Glutamatergic neuron (in vitro differentiated cells): ENCODE measurements at places on chromosomes 16 and 17. TPM values are rescaled to one million over a fixed set of nuclear protein-coding genes. Genes with fewer than 3 reads are reported as not detected.

The ADAT1 gene
- total RNA-seq, result 80.1 TPM

The STH gene
- 4.1 TPM for total RNA-seq

The CCL14 gene
- total RNA-seq, result not detected

The OSGIN1 gene
- total RNA-seq, result not detected

The HEATR3 gene
- total RNA-seq, result 27.9 TPM

The ALOX15B gene
- total RNA-seq, result not detected

The LGALS9B gene
- total RNA-seq, result not detected

The HS3ST3A1 gene
- total RNA-seq, result 1.1 TPM

The TMEM106A gene
- total RNA-seq, result 2.3 TPM

The CSH2 gene
- 0.56 TPM for total RNA-seq

The MTSS2 gene
- 36.2 TPM for total RNA-seq

The PRDM7 gene
- not detected for total RNA-seq

The PIPOX gene
- total RNA-seq, result 1.4 TPM

The OTOP3 gene
- total RNA-seq, result not detected

The DPEP1 gene
- total RNA-seq, result 0.39 TPM

The KLHL10 gene
- not detected for total RNA-seq

The CNGB1 gene
- total RNA-seq, result 0.91 TPM

GRCh38 chr17:61849674-61850073, 13.7 kb downstream of the BRIP1 start:
- no peak for DNase-seq

DNA sequence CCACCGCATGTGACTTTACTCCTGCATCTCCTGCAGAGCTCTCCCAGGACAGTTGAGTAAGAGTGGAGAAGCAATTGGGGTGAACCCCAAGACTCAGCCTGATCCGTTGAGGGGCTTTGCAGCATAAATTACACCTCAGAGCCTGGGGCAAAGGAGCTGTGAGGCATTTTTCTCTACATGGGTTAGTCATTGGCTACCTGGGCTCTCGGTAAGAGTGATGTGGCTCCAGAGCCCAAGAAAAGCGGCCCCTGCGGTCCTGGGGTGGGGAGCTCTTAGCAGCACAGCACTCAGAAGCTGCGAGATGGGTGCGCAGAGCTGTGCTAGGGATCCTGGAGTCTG, 40.4 kb upstream of the C16orf78 start:
- no peak for DNase-seq

DNA sequence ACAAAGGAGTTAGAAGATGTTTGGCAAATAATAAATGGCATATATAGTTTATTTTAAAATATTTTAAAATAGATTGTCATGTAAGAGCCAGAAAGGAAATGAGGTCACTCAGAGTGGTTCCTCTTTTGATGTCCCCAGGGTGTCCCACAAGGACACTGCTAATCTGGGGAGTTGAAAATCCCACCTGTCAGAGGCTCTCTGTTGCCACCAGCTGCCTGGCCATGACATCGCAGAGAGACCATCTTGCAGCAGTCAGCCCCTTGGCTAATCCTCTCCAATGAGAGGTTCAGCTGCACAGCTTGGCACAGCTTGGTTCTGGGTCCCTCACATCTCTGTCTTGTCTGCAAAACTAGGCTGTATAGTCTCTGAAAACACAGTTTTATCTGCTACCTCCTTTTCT, 11.0 kb upstream of the RBFOX1 start:
- peak; percentile 31 for DNase-seq

- DNase-seq, result no peak
Observed at GRCh38 chr17:80116276-80116920, 15.0 kb downstream of the GAA start.

DNA sequence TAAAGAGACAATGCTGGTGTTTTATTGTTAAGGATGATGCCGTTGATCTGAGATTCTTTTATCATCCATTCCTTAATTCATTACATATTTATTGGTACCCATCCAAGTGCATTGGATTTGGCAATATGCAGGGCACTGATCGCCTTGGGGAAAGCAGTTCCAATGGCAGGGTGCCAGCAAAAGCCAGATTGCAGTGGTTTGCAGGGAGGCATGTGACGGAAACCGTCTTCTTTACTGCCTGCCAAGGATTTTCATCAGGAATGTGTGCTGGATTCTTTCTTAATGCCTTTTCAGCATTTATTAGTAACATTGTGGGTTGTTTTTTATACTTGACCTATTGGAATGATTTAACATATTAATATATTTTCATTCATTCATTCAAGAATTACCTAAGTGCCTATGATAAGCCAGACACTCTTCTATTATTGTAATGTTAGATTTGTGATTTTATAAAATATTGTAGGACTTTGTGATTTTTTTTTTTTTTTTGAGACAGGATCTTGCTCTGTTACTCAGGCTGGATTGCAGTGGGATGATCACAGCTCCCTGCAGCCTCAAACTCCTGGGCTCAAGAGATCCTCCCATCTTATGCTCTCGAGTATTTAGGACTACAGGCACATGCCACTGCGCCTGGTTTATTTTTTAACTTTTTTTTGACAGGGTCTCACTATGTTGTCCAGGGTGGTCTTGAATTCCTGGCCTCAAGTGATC, 93.4 kb upstream of the TNRC6A start:
- DNase-seq, result no peak

DNA sequence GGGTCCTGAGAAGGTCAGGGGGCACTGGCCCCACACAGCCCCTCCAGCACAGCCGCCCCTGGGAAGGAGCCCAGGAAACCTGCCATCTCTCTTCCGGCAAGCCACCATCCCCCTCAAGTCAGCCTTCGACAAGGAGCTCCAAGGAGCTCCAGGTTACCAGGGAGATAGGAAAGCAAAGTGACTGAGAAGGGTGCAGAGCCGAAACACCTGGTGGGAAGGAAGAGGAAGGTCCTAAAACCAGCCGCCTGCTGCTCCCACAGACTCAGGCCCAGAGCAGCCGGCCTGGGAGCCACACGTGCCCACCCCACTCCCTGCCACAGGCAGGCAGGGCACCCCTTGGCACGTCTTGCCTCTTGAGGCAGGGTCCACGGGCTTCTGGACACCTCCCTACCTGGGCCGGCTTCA, 80.7 kb downstream of the TIMM22 start:
- DNase-seq, result no peak

GRCh38 chr17:46910179-46910927, 12.6 kb upstream of the GOSR2 start:
- no peak for DNase-seq

DNA sequence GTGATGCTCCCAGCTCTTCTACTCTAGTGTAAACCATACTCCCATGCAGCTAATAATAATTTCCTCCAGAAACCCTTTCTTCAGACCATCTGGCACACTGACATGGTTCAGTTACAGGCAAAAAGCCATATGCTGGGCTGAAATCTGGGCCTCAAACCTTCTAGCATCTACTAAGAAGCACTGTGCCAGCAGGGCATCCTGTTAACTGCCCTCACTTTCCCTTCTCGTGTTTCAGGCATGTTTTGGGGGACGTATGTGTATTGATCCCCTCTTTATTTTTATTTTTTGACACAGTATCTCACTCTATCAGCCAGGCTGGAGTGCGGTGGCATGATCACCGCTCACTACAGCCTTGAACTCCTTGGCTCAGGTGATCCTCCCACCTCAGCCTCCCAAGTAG, 33.3 kb downstream of the STAT5A start:
- DNase-seq, result no peak

DNA sequence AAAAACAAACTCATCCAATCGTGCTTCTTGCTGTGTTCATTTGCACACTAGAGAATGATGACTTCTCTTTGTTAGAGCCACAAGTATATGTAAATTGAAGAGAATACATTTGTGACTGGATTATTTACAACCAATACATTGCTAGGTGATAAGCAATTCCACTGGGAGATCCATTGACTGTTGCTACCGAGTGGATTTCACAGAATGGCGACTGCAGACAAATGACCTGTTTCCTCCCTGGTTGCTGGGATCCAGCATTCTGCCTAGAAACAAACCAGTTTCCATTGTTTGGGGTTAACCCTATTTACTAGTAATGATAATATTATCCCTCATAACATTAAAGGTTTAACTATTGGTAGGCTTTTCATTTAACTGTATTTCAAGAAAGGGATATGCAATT, 36.9 kb upstream of the CPHXL start:
- DNase-seq, result no peak

GRCh38 chr17:19470530-19471261, 59.7 kb downstream of the RNF112 start:
- DNase-seq, result no peak

DNA sequence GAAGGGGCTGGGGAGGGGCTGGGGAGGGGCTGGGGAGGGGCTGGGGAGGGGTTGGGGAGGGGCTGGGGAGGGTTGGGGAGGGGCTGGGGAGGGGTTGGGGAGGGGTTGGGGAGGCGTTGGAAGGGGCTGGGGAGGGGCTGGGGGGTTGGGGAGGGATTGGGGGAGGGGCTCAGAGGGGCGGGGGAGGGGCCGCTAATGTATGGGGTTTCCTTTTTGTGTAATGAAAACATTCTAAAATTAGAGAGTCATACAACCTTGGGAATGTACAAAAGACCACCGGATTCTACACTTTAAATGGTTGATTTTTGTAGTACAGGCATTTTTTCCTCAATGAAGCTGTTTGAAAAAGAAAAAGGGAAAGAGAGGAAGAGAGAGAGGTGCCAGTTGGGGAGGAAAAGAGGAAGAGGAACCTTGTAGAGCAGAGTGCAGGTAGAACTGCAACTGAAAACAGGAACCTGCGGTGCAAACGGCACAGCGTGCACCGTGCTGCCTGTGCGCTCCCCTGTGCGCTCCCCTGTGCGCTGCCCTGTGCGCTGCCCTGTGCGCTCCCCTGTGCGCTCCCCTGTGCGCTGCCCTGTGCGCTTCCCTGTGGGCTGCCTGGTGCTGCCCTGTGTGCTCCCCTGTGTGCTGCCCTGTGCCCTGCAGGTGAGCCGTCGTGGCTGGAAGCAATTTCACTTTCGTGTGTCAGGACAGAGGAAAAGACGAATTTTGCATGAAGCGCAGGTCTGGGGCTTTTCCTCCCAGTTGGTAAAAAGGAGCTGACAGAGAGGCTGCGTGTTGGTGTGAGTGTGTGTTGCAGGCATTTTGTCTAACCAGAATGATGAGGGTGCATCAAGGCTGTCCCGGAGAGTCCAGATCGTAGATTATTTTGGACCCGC, 40.8 kb downstream of the METRNL start:
- peak; percentile 23 for DNase-seq

- no peak for DNase-seq
Observed at GRCh38 chr16:4403133-4403949, 13.1 kb downstream of the CORO7 start.

DNA sequence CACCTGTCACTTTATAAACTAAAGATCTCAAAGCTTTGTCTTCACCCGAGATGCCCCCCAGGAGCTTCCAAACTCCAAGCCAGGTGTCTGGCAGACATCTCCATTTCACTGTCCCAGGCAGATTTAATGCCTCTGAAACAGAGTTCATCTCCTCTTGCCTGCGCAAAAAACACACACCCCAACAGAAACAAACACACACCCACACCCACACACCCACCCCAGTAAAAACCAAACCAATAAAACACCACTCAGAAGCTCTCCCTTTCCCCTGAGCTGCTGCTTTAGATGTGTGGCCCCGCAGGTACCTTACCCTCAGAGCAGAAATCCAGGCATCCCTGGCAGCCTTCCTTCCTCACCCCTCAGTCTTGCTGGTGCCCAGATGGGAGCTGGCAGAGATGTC, 14.4 kb downstream of the SEC14L1 start:
- DNase-seq, result no peak

GRCh38 chr16:8893976-8894690, 12.0 kb downstream of the LITAFD start:
- no peak for DNase-seq

GRCh38 chr17:607361-608147, 107.1 kb downstream of the VPS53 start:
- no peak for DNase-seq

DNA sequence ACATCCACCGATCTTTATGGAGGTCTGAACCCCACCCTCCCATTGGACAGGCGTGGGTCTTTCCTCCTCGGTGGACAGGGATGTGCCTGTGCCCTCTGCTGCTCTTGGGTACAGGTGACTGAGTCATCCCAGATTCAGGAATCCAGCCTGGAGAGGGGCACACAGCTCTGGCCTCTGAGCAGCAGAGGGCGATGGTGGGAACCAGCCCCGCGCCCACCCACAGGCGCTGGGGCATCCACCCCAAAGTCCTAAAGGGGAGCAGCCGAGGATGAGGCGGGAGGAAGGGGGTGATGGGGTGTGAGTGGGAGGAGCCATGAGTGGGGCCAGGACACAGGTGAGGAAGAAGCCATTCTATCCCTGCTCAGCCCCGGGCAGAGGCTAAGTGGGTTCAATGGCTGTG, 35.0 kb downstream of the ENGASE start:
- no peak for DNase-seq

DNA sequence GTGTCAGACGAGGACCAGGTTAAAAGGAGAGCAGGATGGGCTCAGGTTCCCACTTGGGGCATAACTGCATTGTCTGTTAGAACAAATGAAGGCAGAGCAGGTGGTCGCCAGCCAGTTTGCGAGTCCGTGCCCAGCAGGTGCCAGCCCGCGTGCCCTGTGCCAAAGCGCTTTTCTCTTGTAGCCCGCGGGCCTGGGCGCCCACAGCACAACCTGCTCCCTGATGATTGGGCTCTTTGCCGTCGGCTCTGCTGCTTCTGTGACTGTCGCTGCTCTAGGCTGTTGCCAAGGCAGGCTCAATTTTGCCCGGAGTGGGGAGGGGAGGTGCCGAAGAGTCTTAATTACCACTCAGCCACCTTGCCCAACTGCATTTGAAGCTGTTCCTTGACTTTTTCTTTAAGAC, 21.1 kb downstream of the KNOP1 start:
- no peak for DNase-seq

GRCh38 chr16:21264571-21265036, 13.5 kb downstream of the CRYM start:
- DNase-seq, result no peak

GRCh38 chr17:74210191-74211140, 2.9 kb upstream of the TTYH2 start:
- peak; percentile 86 for DNase-seq

DNA sequence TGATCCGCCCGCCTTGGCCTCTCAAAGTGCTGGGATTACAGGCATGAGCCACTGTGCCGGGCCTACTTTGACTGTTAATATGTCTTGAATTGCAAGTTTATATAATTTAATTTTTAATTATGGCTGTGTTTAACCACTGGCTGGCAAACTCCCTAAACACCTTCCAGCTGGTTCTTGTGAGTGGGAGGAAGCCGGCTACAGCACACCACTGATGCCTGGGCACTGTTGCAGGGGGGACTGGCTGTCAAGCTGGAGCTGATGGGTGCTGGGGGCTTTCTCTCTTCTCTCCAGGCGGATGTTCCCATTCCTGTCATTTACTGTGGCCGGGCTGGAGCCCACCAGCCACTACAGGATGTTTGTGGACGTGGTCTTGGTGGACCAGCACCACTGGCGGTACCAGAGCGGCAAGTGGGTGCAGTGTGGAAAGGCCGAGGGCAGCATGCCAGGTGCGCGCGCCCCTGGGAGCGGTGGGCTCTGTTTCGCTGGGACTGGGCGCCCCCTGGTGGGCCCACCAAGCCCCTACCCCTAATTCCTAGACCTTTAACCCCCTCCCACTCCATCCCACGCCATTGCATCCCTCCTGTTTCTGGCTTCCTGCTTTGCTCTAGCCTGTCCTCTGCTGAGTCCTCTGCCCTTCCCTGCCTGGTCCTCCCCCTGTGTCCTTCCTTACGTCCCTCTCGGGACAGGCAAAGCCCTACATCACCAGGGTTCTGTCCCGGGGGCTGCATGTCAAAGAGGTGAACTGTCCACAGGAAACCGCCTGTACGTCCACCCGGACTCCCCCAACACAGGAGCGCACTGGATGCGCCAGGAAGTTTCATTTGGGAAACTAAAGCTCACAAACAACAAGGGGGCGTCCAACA, 9.5 kb downstream of the TBX21 start:
- DNase-seq, result peak; percentile 77
